Activated naive CD4-positive, alpha-beta T cell treated with Interleukin-2 at 50 U/mL for 16 hours (primary cell): ENCODE measurements at places on chromosomes 1 and 21.

GRCh38 chr1:186212568-186213224 lies 162.4 kb downstream of the TPR start:
- DNase-seq, result no peak

DNA sequence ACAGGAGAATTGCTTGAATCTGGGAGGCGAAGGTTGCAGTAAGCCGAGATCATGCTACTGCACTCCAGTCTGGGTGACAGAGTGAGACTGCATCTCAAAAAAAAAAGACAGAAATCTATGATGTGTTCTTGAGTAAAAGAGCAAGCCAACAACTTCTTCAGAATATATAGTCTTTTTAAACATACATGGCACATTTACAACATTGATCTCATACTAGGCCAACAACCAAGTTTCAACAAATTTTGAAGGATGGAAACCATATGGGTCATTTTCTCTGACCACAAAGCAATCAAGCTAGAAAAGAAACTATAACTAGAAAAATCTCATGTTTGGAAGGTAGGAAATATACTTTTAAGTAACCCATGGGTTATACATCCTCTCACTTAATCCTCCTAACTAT lies 38.3 kb downstream of the PAFAH2 start:
- no peak for DNase-seq

DNA sequence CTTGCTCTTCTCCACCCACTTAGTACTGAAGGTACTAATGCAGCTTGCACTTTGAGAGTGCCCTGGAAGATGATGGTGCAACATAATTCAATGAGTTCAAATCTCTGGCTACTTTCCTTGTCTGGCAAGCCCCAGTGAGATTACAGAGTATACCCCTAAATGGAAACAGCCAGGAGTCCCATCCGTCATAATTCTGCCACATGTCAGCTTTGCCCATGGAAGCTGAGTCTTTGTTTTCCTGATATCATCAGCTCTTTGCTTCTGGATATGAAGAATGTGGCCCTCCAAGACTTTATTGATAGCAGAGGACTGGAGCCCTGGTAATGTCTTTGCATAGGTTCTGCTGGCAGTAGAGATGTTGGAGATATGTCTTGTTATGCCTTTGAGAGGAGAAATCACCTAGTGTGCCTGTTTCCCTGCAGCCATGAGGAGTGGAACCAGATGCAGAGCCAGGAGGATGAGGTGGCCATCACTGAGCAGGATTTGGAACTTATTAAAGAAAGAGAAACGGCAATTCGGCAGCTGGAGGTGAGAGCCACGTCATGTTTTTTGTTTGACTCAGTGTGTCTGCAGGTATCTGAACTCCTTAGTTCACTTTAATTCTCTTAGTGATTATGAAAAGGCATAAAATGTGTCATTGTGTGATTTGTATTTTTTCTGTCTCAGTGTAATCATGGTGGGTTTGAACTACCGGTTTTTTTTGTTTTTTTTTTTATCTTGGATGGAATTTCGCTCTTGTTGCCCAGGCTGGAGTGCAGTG lies 18.7 kb upstream of the PPP1R8 start:
- no peak for DNase-seq

GRCh38 chr1:6221210-6221784 lies 14.5 kb downstream of the ICMT start:
- DNase-seq, result no peak

DNA sequence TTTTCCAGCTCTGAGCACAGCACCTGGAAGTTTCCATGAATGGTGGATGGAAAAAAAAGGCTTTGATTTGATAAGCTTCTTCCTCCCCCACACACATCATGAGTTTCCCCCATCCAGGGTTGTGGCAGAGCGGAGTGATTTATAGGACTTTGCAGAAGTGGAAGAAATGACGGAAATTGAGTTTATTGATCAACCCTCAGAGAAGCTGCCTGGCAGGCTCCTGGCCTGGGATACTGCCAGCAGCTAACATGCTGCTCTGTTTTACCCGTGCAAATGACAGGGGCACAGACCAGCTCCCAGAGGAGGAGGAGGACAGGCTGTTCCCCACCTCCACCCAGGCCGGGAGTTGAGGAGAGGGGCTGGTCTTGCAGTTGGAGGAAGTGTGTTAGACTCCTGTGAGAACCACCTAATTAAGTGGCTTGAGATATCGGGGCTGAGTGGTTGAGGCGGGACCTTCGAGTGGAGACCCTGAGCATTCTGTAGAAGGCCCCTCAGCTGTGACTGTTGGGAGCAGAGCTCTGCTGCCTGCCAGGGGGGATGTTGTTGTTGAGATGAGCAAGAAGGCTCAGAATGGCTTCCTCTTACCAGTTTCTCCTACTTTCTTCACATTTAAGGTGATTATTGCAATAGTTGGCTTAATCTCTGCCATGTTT lies 21.8 kb downstream of the ADORA1 start:
- DNase-seq, result no peak

DNA sequence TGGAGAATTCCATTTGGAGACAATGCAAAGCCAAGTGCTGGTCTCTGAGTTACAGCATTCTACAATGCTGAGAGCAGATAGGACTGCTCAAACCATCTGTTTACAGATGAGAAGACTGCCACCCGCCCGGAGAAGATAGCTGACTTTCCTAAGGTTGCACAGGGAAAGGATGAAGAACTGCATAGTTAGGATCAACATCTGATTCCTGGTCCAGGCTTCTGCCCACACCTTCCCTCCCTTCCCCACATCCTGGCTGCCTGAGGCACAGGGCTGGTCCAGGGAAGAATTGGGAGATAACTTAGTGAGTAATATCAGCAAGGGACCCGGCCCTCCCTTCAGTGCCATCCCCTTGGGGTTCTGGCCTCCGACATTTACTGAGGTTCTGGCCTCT lies 2.0 kb downstream of the SERINC2 start:
- DNase-seq, result no peak

- DNase-seq, result no peak
Measured at GRCh38 chr1:110481968-110482623, 31.1 kb downstream of the PROK1 start.

- no peak for DNase-seq
Measured at GRCh38 chr1:158554352-158554751, at the start of gene OR6Y1. TSS of gene OR6Y1 (minus strand) at chr1:158554405. CDS start at chr1:158548105, 6,300 bp downstream.

DNA sequence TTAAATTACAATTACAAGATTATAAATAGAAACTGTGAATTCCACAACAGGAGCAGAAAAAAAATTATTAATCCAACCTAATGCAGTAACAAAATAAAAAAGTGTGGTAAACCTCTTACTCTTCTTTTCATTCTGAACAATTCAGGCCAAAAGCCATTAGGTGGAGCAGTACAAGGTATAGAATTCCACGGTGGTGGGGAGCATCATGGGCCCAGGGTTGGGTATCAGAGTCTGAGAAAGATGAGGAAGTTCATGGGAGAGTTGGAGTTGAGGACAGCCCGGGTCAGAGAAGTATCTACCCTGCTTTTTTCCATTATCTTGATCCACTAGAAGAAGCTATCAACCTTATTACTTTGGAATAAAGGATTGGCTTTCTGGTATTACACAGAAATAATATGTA lies 586.9 kb downstream of the AGBL4 start:
- DNase-seq, result no peak

- DNase-seq, result no peak
Measured at GRCh38 chr1:81304187-81304586, 496.5 kb upstream of the ADGRL2 start.

DNA sequence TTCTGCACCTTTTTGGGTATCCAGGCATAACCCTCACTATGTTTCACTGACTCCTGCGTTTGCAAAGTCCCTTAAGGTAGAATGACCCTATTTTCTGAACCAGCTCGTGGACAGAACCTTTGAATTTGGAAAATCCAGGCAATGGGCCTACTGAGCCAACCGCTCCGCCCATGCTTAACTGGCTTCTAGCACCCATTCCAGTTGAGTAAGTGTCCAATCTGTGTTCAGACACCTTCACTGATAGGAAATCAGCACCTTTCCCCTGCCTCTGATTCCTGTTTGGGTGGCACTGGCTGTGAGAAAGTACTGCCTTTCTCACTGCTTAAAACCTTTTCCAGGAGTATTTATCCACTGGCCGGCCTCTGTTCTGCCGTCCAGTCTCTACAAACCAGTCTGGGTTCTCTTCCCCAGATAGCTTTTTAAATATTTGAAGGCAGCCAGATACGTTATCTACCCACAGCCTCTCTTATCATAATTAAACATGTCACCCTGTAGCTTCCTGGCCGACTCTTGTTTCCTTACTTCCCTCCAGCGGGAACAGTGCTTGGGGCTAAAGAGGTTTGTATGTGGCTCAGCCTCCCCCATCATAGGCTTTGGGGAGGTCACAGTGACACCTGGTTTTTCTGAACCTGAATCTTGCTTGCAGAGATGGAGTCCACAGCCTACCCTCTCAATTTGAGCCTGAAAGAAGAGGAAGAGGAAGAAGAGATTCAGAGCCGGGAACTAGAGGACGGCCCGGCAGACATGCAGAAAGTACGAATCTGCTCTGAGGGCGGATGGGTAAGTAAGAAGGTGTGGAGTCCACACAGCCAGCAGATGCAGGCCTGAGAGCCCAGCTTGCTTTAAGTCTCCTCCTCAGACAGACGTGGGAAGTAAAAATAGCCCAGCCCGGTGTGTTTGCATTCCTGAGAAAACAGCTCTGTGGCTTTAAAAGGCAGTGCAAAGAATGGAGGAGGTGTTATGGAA lies 1.3 kb downstream of the POGK start:
- DNase-seq, result no peak

DNA sequence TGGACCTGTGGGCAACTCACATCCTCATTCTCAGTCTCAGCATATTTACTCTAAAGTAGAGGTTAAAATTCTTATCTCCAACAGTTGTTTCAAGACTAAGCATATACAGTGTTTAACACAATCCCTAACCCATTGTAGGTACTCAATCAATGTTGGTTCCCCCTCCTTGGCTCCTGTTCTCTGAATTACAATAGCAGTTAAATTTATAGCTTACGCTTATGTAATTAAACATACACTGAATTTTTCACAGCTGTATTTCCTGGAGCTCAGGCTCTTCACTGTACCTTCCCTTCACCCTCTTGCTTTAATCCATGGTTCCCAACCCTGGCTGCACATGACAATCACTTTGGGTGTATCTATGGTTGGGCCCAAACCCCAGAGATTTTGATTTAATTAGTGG lies 89.4 kb downstream of the LPAR3 start:
- DNase-seq, result no peak

DNA sequence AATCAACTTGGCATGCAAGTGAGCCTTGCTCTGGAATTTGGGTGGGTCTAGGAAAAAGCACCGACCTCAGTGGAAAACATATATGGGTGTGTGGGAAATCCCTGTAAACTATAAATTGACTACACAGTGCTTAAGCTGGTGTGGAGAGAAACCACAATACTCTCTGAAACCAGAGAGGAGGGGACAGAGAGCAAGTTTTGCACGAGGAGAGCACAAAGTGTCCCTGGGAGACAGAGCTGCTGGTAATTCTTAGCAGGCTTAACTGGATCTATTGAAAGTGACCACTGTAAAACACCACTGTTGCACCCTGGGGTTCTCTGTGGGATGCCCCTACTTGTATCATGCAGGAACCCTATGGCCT lies 12.8 kb downstream of the KCNJ15 start:
- no peak for DNase-seq

DNA sequence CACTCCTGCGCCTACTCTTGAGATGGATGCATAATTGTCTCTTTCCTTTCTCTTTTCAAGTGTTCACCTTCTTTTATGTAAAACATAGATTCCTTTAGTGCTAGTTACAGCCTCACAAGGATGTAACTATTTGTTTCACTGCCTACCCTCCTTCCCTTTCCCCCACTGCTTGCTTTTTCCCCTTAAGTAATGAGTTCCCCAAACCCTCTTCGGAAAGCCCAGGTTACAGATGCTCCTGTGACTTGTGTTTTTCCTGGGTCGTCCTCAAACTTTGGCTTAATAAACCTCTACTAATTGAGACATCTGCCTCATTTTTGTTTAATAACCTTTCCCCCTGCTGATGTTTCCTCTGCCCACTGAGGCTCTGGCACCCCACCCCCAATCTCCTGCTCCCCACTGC lies 39.2 kb downstream of the C21orf91 start:
- no peak for DNase-seq

DNA sequence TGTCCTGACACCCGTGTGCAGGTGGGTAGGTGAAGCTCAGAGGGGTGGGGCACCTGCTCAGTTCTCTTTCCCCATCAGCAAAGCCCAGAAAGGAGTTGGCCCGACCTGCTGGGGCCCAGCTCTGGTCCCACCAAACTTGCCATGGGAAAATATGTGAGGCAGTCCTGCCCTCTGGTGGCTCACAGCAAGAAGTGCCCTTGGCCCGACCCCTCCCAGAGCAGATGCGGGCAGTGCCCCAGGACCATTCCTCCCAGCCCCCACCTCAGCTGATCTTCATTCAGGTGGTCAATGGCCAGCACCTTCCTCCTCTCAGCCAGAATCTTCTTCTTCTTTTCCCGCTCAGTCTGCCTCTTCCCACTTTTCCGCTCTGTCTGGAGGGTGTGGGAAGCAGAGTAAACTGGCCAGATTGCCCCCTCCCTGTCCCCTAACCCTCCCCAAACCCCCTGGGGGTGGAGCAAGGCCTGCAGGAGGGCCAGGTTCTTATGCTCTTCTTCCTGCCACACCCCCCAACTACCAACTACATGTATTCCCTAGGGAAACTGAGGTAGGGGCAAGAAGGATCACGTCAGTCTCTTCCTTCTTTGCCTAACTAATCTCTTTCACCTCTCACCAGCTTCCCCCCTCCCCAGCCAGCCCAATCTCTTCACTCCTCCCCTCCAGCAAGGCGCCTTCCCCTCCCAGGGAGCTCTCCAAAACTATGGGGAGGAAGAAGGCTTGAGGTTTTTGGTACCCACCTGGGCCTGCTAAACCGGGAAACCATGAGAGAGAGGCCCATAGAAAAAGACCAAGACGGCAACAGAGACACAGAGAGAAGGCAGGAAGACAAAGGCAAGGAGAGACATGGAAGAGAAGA lies 15.6 kb downstream of the TNNT2 start:
- DNase-seq, result no peak

GRCh38 chr1:1841575-1841995 lies 49.3 kb downstream of the GNB1 start:
- no peak for DNase-seq

GRCh38 chr1:167496797-167497619 lies 21.3 kb downstream of the CD247 start:
- DNase-seq, result no peak

DNA sequence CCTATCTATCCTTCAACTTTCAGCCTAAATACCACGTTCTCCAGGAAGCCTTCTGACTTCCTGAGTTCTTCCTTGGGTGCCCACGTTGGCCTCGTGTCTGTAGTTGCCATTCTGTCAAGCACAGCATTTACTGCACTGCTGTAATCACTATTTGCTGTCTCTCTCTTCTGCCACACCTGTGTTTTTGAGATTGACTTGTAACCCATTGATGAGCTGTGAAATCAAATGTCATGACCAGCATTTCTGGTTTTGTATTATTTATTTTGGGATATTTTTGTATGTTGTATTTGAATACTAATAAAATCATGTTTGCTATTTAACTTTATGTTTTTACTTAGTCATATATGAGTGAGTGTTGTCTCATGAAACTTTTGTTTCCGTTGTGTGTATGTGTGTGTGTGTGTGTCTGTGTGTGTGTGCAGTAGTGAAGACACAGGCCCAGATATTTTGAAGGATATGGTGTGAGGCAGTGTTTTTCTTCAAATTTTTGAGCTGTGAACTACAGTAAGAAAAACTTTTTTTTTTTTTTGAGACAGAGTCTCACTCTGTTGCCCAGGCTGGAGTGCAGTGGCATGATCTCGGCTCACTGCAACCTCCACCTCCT lies 126.2 kb upstream of the SERBP1 start:
- DNase-seq, result no peak
